ENCODE measurements at places on chromosomes 5 and 9.

DNA sequence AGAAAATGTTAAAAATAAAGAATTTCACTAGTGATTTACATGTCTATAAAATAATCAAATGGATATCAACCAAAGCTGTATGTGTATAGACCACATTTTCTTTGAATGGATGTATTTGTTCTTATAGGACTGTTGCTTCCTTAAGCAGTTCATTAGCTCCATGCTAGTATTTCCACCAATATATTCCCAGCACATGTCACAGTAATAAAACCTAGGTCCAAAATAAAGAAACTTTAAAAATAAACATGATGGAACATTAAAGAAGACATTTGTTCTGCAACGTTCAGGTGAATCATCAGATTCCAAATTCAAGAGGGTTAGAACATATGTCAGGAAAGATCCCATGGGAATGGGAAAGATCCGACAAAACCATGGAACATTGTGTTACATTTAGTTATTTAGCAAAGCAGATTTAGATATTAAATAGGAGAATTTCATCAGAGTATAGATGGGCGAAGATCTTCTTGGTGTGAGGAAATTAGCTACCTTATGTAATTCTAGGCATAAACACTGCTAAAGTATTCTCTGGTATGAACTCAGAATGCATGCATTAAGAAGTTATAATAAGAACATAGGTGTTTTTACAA, 490.7 kb downstream of the CDH18 start:
- no peak overlapping the region for H3K27ac ChIP-seq
- no peak for DNase-seq
- H3K27me3 ChIP-seq, result no peaks in the 10 kb centered on the region
- H3K4me3 ChIP-seq, result no peak overlapping the region
- H3K36me3 ChIP-seq, result no peaks in the 10 kb centered on the region
- no peaks in the 10 kb centered on the region for H3K4me1 ChIP-seq

GRCh38 chr9:14344053-14344524, 30.1 kb upstream of the NFIB start:
- peaks cover 14% of the 10 kb centered on the region for H3K4me1 ChIP-seq
- no peaks in the 10 kb centered on the region for H3K36me3 ChIP-seq

GRCh38 chr9:95043826-95044225, 273.7 kb downstream of the FANCC start:
- H3K4me3 ChIP-seq, result no peak overlapping the region
- no peak overlapping the region for H3K27ac ChIP-seq
- H3K27me3 ChIP-seq, result no peaks in the 10 kb centered on the region
- H3K36me3 ChIP-seq, result peaks cover 6% of the 10 kb centered on the region

DNA sequence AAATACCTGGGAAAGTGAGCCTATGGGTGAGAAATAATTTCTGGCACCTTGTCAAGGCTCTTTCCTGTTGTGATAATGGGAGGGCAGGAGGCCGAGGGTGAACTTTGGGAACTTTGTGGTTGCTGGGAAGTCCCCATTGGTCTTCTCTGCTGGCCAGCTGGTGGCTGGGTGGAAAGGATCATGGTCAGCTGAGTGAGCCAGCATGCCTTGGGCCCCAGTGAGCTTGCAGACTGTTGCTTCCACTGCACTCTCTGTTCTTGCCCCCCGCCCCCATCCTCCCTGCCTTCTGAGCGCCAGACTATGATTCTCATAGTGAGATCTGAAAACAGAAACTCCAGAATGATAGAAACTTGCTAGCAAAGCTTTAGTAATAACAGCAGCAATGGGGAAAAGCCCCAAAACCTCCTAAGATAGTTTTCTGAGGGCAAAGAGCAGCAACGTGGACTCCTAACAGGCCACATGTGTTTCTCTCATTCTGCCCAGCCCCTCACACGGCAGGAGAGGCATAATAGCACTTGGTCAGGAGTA, 139.2 kb upstream of the SMARCA2 start:
- H3K4me1 ChIP-seq, result no peaks in the 10 kb centered on the region
- no peak for DNase-seq
- no peaks in the 10 kb centered on the region for H3K36me3 ChIP-seq

- H3K27me3 ChIP-seq, result no peaks in the 10 kb centered on the region
- no peak overlapping the region for H3K4me3 ChIP-seq
- no peak for DNase-seq
- no peaks in the 10 kb centered on the region for H3K4me1 ChIP-seq
- peaks cover 60% of the 10 kb centered on the region for H3K36me3 ChIP-seq
- H3K27ac ChIP-seq, result no peak overlapping the region
Observed at GRCh38 chr9:109422641-109423040, 75.5 kb downstream of the PTPN3 start.

GRCh38 chr9:128109050-128109709, 18.3 kb downstream of the PTGES2 start:
- peak overlapping the region; percentile 65 for H3K27ac ChIP-seq
- no peak overlapping the region for H3K4me3 ChIP-seq
- no peaks in the 10 kb centered on the region for H3K27me3 ChIP-seq
- no peak for DNase-seq
- peaks cover 44% of the 10 kb centered on the region for H3K4me1 ChIP-seq

GRCh38 chr9:37105234-37105633, 15.1 kb upstream of the ZCCHC7 start:
- no peaks in the 10 kb centered on the region for H3K4me1 ChIP-seq
- H3K4me3 ChIP-seq, result no peak overlapping the region
- no peaks in the 10 kb centered on the region for H3K36me3 ChIP-seq
- DNase-seq, result no peak
- no peaks in the 10 kb centered on the region for H3K27me3 ChIP-seq

DNA sequence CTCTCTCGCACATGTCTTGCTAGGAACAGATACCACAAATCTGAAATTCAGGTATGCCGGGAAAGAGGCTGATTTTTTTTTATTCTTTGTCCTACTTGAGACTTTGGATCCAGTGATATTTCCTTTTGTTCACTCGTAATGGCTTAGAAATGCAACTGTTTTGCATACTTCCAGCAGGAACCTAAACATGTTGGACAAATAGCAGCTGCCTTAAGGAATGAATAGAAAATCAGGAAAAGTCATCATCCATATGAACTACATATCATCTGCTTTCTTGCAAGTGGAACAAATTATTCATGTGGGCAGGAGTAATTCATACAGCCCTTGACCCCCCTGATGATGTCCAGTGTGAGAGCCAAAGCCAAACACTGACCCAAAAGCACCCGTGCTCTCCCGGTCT, 17.4 kb downstream of the TTC39B start:
- H3K4me1 ChIP-seq, result peaks cover 55% of the 10 kb centered on the region
- H3K4me3 ChIP-seq, result no peak overlapping the region
- H3K27ac ChIP-seq, result peak overlapping the region; percentile 14
- peaks cover 4% of the 10 kb centered on the region for H3K36me3 ChIP-seq
- H3K27me3 ChIP-seq, result no peaks in the 10 kb centered on the region
- peak; percentile 54 for DNase-seq

DNA sequence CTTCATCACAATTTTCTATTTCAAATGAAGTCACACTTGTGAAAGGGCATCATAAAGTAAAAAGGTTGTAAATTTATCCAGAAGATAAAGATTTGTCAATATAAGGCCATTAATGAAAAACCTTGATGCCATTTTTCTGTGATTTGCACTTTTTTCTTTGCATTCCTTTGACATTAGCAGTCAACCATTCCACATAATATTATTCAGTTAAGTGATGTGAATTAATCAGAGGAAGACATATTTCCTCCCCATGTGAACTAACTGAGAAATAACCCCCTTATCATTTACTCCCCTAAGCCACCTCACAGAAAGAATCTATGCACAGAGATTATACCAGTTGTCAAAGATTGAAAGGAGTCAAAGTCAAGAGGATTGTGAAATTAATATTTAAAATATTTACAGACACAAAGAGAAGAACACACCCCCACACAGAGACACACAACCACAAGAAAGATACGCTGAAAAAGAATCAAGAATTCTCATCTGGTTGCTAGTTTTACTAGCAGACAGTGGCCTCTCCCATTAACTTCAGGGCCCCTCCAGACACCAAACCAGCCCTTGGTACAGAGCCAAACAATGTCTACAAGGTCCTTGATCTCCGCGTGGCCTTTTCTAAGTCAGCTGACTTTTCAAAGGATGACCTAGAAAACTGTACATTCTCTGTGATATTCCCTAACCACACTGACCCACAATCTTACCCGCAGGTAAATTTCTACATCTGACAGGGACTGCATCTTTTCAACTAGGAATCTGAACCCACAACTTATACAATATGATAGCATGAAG, 29.5 kb downstream of the GNAQ start:
- H3K4me1 ChIP-seq, result peaks cover 9% of the 10 kb centered on the region
- H3K36me3 ChIP-seq, result no peaks in the 10 kb centered on the region
- no peaks in the 10 kb centered on the region for H3K27me3 ChIP-seq
- no peak for DNase-seq

GRCh38 chr9:130188860-130189481, 16.8 kb downstream of the NCS1 start:
- H3K36me3 ChIP-seq, result no peaks in the 10 kb centered on the region
- no peak overlapping the region for H3K27ac ChIP-seq
- DNase-seq, result peak; percentile 40
- H3K4me1 ChIP-seq, result peaks cover 28% of the 10 kb centered on the region
- H3K27me3 ChIP-seq, result peaks cover 2% of the 10 kb centered on the region

GRCh38 chr5:98585661-98586310, 187.7 kb upstream of the RGMB start:
- H3K4me3 ChIP-seq, result no peak overlapping the region
- no peak overlapping the region for H3K27ac ChIP-seq
- H3K27me3 ChIP-seq, result no peaks in the 10 kb centered on the region
- no peak for DNase-seq
- no peaks in the 10 kb centered on the region for H3K36me3 ChIP-seq

- peaks cover 23% of the 10 kb centered on the region for H3K4me1 ChIP-seq
- H3K27me3 ChIP-seq, result no peaks in the 10 kb centered on the region
- DNase-seq, result no peak
- H3K27ac ChIP-seq, result no peak overlapping the region
- H3K4me3 ChIP-seq, result no peak overlapping the region
Observed at GRCh38 chr9:129323376-129323998, 145.4 kb upstream of the IER5L start.

- peak within 1 kb of the TSS; percentile 89 for H3K27ac ChIP-seq
- H3K27me3 ChIP-seq, result no peaks in the 10 kb centered on the region
- DNase-seq, result peak; percentile 97
- H3K4me1 ChIP-seq, result no peaks in the 10 kb centered on the region
- H3K4me3 ChIP-seq, result peak within 1 kb of the TSS; percentile 77
Observed at GRCh38 chr9:20684035-20684874, at the start of gene FOCAD. FOCAD (plus strand) TSS chr9:20684259; CDS start chr9:20715354, 31,095 bp downstream.

DNA sequence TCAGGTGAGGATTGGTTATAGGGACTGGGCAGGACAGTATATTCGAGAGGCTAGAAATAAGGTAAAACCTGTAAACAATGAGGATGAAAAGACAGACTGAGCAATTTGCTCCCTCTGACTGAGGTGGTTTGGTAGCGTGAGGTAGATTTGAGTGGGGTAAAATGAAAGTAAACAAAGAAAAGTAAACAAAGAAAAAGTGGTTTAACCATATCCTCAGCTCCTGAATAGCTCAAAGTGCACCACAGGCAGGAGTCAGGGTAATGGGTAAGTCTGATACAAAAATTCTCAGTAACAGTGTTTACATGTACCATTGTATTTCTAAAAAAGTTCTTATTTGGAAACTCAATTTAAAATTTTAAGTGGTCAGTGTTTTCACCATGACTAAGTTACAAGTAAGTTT, 203.1 kb upstream of the ARRDC3 start:
- DNase-seq, result no peak
- H3K27ac ChIP-seq, result no peak overlapping the region
- no peaks in the 10 kb centered on the region for H3K4me1 ChIP-seq
- H3K27me3 ChIP-seq, result no peaks in the 10 kb centered on the region

- H3K4me3 ChIP-seq, result no peak overlapping the region
- no peaks in the 10 kb centered on the region for H3K27me3 ChIP-seq
- H3K36me3 ChIP-seq, result no peaks in the 10 kb centered on the region
- peaks cover 9% of the 10 kb centered on the region for H3K4me1 ChIP-seq
- no peak overlapping the region for H3K27ac ChIP-seq
Observed at GRCh38 chr5:54453046-54453445, 2.5 kb upstream of the HSPB3 start.

DNA sequence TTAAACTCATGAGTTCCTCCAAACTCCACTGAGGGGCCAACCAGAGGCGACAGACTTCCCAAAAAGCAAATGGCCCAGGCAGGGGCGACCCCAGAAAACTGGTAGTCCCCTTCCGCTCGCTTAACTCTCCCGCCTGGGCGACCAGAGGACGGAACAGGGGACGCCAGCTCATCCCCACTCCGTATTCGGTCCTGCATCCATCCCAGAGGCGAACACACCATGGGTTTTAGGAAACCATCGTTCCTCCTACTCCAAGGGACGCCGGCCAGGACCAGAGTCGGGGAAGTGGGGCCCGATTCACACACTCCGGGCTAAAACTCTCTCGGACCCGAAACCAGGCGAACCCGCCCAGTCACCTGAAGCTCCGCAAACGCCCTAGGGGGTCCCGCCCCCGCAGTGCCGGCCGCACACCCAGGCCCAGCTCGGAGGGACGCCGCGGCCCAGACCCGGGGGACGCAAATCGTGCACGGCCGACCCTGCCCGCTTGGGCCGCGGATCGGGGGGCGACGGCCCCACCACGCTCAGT, 478 bp downstream of the TEX10 start:
- no peaks in the 10 kb centered on the region for H3K27me3 ChIP-seq
- H3K4me1 ChIP-seq, result peaks cover 4% of the 10 kb centered on the region
- H3K36me3 ChIP-seq, result peaks cover 2% of the 10 kb centered on the region
- peak overlapping the region; percentile 41 for H3K27ac ChIP-seq
- no peak for DNase-seq

DNA sequence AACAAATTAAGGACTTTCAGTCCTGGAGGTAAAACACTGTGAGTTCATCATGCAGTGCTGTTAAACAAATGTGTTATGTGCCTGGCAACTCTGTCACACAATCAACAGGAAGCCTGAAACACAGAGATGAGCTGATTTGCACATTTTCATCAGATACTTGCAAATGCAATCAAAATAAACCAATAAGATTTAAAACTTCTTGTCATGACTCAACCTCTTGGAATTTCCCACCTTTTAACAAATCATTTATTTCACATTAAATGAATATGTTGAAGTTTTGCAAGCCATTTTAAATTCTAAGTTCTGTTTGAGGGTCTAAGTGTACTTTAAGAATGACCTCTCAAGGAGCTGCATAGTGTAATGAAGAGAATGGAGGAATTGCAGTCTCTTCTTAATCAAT, 64.4 kb downstream of the ANXA1 start:
- H3K36me3 ChIP-seq, result no peaks in the 10 kb centered on the region
- no peak overlapping the region for H3K27ac ChIP-seq
- H3K4me1 ChIP-seq, result no peaks in the 10 kb centered on the region
- no peak overlapping the region for H3K4me3 ChIP-seq
- peaks cover 2% of the 10 kb centered on the region for H3K27me3 ChIP-seq
- DNase-seq, result no peak

DNA sequence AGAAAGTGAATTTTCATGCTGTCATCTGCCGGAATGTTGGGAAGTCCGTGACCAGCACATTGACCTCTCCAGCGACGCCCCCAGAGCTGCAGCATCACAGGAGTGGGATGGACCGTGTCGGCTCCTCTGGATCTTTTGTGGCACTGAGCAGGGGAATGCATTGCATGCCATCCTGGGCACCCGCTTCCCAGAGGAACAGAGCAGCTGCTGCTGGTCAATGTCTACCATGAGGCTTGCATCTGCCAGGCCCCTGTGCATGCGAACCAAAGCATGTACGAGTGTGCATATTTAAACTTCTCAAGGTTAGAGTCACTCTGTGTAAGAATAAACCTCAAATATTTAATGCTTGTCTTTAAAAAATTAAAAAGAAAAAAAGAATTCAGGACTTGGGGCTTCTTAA, 414.8 kb downstream of the GADD45G start:
- peaks cover 2% of the 10 kb centered on the region for H3K4me1 ChIP-seq
- no peak overlapping the region for H3K4me3 ChIP-seq
- no peaks in the 10 kb centered on the region for H3K36me3 ChIP-seq
- no peaks in the 10 kb centered on the region for H3K27me3 ChIP-seq

GRCh38 chr5:72438141-72438540, 69.1 kb downstream of the ZNF366 start:
- DNase-seq, result no peak
- H3K36me3 ChIP-seq, result no peaks in the 10 kb centered on the region
- H3K27ac ChIP-seq, result no peak overlapping the region
- no peak overlapping the region for H3K4me3 ChIP-seq

Measured in large intestine (tissue), 12 donors.